Cardiac septum (tissue), 1 donor: ENCODE measurements at places on chromosomes 12 and 14. TPM values are rescaled to one million over a fixed set of nuclear protein-coding genes. Genes with fewer than 3 reads are reported as not detected.

The CD9 gene
- total RNA-seq, result 70.2 TPM

DNA sequence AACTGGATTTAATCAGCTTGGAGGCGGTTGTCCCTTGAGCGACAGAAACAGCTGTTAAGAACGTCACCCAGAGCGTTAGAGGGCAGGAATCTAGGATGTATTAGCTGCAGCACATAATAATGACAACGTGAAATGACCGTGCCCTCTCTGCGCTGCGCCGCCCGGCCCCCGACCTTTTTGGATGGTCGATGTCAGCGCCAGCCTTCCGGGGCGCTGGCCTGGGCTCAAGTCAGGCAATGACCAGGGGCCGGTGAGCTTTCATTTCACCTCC, 427 bp upstream of the TMEM120B start:
- DNase-seq, result no peak

DNA sequence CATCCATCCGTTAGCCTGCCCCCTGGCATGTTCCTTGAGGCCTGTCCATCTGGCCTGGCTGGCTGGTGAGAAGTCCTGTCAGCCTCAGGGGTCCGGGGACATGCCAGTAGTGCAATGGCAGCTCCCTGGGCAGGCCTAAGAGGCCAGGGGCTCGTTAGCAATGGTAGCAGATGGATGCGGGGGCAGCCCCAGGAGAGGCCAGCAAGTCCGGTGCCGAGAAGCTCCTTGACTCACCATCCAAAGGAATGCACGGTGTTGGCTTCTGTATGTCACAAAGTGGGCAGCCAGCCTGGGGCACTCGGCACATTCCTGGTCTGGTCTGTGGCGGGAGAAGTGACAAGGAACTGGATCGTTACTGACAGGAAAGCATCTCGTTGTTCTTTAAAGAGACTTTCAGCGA, 319.9 kb downstream of the CACNA1C start:
- peak; percentile 83 for DNase-seq

DNA sequence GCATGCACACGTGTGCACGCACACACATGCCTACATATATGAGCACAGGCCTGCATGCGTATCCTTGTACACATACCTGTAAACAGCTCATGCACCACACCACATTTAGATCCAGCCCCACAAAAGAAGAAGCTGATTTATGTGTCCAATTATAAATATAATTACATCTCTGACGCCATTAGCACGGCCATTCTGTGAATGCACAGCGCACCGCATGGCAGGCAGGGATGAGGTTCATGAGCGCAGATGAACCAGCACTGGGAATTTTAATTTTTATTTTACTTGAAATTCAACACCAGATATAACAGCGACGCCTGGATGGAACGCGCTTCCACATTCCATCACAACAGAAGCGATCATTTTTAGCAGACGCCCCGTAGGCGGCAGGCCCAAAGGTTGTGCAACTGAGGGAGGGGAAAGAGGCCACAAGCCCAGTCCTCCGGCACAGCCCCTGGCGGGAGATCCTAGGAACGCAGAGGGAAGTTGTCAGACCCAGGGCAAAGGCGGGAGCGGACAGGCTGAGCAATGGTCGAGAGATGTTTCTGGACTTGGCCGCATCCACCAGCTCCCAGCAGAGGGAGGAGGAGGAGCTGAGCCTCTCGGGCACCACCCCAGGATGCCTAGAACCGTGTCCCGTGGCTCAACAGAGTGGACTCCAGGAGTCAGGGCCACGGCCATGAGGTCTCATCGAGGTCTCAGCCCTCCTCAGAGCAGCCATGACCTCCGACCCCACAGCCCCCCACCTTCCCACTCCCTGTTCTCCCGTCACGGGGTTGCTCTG, 37.9 kb upstream of the GALNT9 start:
- DNase-seq, result no peak

GRCh38 chr12:11711651-11712327, 62.3 kb downstream of the ETV6 start:
- DNase-seq, result no peak

DNA sequence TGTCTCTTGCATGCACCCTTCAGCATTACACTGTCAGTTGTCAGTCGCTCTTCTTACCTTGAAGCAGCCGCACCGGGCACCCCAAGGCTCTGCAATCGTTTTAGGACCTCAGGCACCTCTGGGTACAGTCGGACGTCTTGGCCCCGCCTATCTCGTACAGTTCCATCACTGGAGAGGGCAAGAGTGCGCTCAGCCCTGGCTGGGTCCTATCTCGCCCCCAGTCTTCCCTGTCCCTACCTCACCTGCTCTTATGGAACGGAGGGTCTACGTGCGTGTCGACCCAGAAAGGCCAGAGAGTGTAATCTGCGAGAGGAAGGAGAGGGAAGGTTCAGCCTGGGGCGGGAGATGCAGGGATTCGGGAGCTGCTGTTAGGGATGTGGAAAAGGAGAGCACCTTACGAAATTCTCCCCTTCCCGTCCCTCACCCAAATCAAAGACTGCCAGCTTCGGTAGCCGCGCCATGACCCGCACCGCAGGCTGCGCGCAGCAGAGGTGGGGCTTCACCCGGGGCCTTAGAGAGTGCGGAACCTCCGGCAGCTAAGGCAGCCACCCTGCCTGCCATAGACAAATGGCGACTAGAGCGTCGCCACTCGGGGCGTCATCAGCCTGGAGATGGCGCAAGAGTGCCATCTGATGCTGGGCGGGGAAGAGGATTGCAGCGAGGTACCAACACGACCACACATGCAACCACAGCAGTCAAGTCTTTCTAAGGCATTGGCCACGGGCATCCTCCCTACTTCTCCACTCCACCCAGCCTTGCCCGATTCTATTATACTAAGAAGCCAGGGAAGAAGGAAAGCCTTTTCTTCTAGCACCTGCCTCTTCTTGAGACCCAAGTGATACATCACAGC, at the start of gene MDP1:
Gene MDP1 (minus strand): TSS at position 572 of the 850 bp plus-strand sequence. CDS start 111 bp downstream, at position 461.
- peak; percentile 93 for DNase-seq
